ENCODE measurements at places on chromosomes 7 and 10.

DNA sequence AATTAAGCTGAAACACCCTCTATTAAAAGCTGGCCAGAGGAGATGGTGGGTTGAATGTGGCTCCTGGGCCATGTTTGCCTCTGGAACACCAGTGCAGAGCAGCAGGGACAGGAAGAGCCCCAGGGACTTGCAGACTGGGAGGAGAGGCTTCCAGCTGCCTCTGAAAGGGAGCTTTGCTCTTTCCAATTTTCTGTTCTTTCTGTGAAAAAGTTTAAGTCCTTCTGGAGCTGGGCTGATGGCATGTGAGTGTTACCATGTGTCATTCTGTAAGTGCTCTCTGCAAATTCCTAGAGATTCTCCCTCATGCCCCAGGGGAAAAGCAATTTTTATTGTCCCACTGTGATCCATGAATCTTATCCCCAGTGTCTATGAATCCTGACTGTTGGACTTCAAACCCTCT lies 112.8 kb upstream of the LANCL2 start:
- DNase-seq = no peak

DNA sequence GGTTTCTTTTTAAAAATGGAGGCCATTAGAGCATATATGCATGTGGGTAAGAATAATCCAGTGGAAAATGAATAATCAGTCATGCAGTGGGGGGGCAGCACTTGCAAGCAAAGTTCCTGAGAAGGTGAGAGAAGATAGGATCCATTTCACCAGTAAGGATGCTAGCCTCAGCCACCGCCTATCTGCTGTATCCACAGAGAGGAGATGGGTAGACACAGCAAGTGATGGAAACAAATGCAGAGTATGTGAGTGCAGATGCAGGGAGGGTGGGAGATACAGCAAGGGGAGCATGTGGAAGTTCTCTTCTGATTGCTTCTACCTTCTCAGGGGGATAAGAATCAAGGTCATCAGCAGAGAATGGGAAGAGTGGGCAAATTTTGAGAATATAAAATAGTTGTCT lies 171.4 kb upstream of the PDE1C start:
- DNase-seq = no peak

GRCh38 chr7:16084370-16084769 lies 337.0 kb downstream of the CRPPA start:
- no peak for DNase-seq

DNA sequence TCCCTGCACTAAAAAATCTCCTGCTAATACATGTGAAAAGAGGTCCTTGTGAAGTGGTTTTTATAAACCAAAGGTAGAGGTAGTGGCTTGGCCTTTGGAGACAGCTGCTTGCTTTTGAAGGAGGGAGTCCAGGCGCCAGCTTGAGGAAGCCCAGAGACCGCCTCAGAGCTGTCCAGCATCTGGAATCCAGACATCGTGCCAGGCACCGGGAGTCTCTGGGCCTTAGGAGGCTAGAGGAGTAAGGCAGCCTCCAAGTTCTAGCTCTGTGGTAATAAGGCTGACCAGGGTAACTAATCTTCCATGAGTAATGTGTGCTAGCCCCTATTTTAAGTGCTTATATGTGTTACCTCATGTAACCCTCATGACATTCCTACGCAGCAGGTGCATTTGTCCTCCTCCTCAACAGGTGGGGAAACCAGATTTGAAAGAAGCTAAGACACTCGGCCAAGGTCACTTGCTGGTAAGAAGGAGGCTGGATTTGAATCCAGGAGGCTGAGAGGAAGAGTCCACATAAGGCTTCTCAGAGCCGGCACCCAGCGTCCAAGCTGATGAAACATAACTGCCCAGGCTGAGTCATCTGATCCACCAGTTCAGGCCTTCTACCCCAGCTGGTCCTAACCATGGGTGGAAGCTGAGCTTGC lies 26.1 kb downstream of the PRLHR start:
- no peak for DNase-seq

DNA sequence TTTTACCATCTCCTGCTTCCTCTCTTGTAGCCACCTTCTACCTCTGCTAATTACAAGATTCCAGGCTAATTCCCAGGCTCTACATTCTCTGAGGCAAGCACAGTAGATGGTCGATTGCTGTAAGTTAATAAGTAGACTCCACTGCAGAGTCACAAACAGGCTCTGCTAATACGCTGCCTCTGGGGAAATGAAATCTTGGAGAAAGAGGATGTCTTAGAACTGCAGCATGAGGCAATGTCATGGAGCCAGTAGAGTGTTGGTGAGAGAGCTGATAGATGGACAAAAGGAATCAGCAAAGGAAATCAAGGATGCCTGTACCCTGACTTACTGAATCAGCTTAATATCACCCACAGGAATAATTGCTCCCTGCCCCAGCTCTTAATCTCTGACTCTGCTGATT lies 1260.3 kb downstream of the XPNPEP1 start:
- DNase-seq = no peak

- no peak for DNase-seq
Observed at GRCh38 chr7:45585628-45586027, 11.5 kb downstream of the ADCY1 start.

DNA sequence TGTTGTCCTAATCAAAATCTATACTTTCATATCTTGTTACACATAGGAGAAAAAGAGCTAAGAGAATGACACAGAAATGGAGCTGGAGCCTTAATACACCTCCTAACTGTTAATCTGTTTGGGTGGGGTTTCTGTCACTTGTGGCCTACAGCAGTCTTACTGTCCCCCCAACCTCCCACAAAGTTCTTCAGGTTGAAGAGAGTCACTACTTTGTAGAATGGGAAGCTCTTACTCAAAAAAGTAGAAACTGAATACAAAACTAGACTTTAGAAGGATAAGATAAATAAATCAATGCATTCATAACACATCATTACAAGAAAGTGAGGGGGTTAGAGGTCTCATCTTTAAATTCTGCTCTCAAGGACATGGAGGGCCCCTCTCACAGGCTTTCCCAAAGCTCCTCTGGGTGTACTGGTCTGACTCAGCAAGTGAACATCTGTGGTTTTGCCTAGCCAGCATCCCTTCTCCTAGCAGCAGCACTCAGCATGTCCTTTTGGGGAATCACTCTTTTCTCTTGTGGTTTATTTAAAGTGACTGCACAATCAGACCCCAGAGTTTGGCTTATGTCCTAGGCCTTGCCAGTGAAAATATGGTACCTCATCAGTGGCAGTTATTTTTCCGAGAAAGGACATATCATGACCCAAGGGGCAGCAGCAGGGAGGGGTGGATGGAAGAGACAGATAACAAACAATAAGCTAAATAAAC lies 2.0 kb upstream of the BLVRA start:
- DNase-seq = no peak

- peak; percentile 3 for DNase-seq
Observed at GRCh38 chr7:31488562-31489203, 25.2 kb upstream of the ITPRID1 start.

DNA sequence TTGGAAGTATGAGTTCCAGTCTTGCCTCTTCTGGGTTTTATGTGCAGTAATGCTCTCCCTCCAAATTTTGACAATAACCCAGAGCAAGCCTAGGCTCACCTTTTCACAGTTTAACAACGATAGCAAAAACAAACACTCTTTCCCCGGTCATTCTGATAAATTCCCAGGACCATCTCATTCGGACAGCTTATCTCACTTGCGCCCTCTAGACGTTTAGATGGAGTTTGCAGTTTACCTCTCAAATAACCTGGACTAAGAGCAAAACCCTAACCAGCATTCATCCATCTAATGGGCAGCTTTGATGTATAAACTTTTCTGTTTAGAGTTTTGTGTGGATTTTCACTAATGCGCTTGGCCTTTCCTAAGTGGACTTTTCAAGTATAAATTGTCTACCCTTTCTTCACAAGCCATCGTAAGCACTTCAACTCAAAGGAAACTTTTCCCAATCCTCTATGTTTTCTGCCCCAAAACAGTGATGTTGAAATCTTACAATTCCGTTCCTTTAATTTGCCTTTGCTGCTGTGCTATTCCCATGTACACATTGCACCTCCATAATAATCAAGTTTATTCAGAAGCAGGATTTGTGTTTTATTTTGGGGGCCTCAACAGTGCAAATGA lies 114.9 kb downstream of the HDAC9 start:
- peak; percentile 20 for DNase-seq

- no peak for DNase-seq
Observed at GRCh38 chr10:17120694-17121093, 8.9 kb downstream of the CUBN start.

DNA sequence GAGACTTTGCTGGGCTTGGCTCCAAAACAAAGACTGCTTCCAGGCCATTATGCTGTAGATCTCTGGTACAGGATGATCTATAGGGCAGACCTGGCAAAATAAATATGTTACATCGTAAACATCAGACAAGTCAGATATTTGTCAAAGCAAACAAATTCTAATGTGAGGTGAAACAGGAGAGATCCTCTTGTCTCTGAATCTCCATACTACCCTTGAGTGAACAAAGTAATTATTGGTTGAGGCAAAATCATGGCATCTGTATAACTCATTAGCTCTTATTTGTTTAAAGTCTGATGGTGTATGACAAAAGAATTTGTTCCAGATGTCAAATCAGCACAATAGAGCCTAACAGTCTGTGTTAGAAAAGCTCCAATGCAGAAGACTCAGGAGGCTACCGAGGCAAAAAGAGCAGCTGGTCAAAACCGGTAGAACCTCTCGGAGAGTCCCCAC lies 1291.5 kb downstream of the TYW1 start:
- DNase-seq = no peak

- DNase-seq = no peak
Observed at GRCh38 chr10:132493756-132494290, 43.8 kb upstream of the INPP5A start.

DNA sequence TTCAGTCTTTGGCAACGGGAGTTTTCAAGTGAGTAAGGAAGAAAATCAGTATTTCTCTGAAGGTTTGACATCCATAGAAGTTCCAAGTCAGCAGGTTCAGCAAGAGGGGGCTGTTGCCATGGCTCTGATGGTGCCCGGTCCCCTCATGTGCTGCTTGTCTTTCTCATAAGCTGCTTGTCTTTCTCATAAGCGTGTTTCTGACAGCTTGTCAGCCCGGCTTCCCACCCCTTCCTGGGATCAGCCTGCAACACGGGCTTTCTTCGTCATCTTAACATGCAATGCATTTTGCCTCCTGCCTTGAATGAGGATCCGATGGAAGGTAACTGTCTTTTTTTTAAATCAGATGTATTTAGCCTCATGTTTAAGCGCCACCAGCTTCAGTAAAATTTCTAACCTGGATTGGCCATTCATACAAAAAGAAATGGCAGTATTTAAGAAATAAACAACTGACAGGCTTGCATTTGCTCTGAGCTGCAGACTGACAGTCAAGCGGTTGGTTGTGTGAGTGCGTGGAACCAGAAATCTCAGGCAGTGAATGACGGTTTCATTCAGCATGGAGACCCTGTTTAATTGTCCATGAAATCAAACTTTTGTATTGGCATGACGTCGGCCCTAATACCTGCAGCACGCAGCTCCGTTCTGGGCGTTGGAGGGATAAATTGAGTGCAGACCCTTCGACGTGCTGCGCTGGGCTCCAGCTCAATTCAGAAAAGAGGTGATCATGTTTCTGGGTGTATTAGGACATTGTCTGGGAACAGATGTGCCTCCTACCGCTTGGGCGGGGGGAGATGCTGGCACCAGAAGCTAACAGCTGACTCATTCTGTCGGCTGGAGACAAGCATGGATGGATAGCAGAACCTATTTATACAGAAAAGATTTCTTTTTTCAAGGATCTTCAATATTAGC lies 454.7 kb upstream of the FOXK1 start:
- no peak for DNase-seq

GRCh38 chr7:107907-108306 lies 84.5 kb upstream of the FAM20C start:
- no peak for DNase-seq

GRCh38 chr10:95295031-95295755 lies 4.4 kb upstream of the PDLIM1 start:
- DNase-seq = peak; percentile 22

Measured in NCI-H2227 treated with DMSO at 0.1 percent for 48 hours (cell line).